ENCODE measurements at places on chromosomes 1 and 21. TPM values are rescaled to one million over a fixed set of nuclear protein-coding genes. Genes with fewer than 3 reads are reported as not detected.

The LAMC2 gene
- 1.1 TPM for total RNA-seq

The AQP10 gene
- total RNA-seq: not detected

The QSOX1 gene
- total RNA-seq: 51.2 TPM

The TDRD5 gene
- total RNA-seq: 0.22 TPM

The AIM2 gene
- not detected for total RNA-seq

The CFHR3 gene
- total RNA-seq: not detected

The SHISAL2A gene
- not detected for total RNA-seq

The KIRREL1 gene
- total RNA-seq: 14.9 TPM

The LRRC39 gene
- total RNA-seq: 0.20 TPM

The RPE65 gene
- not detected for total RNA-seq

The MPZ gene
- 0.60 TPM for total RNA-seq

The DENND2C gene
- total RNA-seq: 2.6 TPM

The FMO5 gene
- total RNA-seq: 1.1 TPM

The MPL gene
- total RNA-seq: not detected

The FAM131C gene
- not detected for total RNA-seq

The AADACL3 gene
- total RNA-seq: not detected

The TRIM67 gene
- not detected for total RNA-seq

The PTBP2 gene
- 11.5 TPM for total RNA-seq

The TMEM269 gene
- not detected for total RNA-seq

The PRKCZ gene
- total RNA-seq: 29.8 TPM

The RUNX1 gene
- total RNA-seq: 0.20 TPM

The IGSF3 gene
- total RNA-seq: 12.4 TPM

The OR14A16 gene
- not detected for total RNA-seq

The TRIM62 gene
- 2.4 TPM for total RNA-seq

The PRDM16 gene
- total RNA-seq: 0.22 TPM

The CRNN gene
- total RNA-seq: not detected

The NEXN gene
- total RNA-seq: 6.3 TPM

The ODR4 gene
- 24.2 TPM for total RNA-seq

The CRABP2 gene
- total RNA-seq: not detected

The MRPS21 gene
- 42.9 TPM for total RNA-seq

The AK5 gene
- total RNA-seq: 21.2 TPM

The DCST2 gene
- 0.20 TPM for total RNA-seq

The LHX8 gene
- total RNA-seq: not detected

The RAB25 gene
- total RNA-seq: not detected

The PCAT6 gene
- total RNA-seq: not detected

The FMO1 gene
- total RNA-seq: not detected

The ADORA1 gene
- not detected for total RNA-seq

The FCGR2B gene
- not detected for total RNA-seq

The AMY1B gene
- total RNA-seq: not detected

The RIPPLY3 gene
- not detected for total RNA-seq

The AKR7A3 gene
- under 0.01 TPM for total RNA-seq

The CD52 gene
- not detected for total RNA-seq

The VPS13D gene
- total RNA-seq: 20.9 TPM

The FAM177B gene
- not detected for total RNA-seq

The OR10Z1 gene
- not detected for total RNA-seq

The RGS13 gene
- not detected for total RNA-seq

The RXFP4 gene
- total RNA-seq: not detected

The TMEM222 gene
- total RNA-seq: 24.2 TPM

Measured in lung microvascular endothelial cell (primary cell).